Central memory CD4-positive, alpha-beta T cell (primary cell): ENCODE measurements at places on chromosomes 11 and 22.

DNA sequence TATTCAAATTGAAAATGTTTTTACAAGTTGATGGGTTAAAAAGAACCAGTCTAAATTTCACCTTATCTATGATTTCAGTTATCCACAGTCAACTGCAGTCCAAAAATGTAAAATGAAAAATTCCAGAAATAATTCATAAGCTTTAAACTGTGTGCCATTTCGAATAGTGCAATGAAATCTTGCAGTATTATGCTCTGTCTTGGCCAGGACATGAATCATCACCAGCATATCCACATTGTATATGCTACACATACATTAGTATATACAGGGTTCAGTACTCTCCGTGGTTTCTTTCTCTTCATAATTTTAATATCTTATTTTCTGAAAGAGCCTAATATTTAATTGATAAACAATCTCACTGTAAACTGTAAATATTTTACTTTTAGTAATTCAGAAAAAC lies 45.9 kb downstream of the ARHGAP32 start:
- no peak for DNase-seq

DNA sequence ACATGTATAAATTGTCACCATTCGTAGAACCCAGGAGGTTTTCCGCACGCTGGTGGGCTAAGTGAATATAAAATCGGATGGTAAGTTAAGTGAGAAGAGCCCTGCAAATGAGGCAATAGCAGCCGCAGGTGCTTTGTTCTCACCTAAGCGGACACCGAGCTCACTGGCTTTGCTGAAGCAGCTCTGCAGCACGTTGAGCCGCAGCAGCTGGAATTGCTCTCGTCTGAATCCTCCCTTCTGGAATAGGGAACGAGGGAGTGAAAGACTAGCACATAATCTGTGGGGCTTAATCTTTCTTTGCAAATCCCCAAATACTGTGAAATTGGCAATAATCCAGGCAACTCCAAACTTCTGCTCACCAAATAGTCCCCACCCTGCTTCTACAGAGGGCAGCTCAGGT lies 488.1 kb downstream of the NTM start:
- DNase-seq = no peak

DNA sequence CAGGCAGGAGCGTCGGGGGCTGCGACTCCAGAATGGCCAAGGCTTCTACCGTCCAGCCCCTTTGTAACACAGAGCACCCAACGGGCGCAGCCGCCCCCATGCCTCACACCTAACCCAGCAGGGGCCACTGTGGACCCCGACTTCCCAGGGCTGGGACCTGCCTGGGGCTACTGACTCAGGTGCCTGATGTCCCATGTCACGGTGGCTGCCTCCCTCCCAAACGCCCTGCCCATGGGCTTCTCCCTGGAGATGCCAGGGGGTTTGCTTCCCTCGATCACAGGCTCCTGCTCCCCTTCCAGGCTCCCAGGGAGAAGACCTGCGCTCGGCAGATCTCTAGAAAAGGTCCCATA lies 84.0 kb downstream of the MYEOV start:
- no peak for DNase-seq

DNA sequence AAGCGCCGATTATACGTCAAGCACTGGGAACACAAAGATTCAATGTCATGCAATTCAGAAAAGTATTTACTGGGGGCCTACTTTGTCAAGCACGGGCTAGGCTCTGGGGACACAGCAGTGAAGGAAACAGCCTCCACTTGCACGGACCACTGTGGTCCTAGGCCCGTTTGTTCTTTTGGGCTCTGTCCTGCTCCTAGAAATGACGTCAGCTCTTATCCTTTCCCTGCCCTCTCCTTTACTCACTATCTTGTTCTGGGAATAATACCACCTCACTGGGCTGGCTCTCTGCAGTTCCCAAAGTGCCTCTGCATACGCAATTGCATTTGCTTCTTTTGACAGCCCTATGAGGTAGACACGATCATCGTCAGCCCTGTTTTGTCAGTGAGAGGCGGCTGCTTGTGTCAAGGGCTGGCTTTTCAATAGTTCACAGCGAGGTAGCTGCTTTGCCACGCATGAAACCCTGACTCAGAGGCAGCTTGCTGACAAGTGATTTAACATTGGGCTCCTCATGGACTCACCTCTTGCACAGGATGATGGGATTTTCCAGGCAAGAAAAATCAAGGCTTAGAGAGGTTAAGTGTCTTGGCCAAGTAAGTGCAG lies 22.9 kb upstream of the IGSF22 start:
- DNase-seq = no peak

DNA sequence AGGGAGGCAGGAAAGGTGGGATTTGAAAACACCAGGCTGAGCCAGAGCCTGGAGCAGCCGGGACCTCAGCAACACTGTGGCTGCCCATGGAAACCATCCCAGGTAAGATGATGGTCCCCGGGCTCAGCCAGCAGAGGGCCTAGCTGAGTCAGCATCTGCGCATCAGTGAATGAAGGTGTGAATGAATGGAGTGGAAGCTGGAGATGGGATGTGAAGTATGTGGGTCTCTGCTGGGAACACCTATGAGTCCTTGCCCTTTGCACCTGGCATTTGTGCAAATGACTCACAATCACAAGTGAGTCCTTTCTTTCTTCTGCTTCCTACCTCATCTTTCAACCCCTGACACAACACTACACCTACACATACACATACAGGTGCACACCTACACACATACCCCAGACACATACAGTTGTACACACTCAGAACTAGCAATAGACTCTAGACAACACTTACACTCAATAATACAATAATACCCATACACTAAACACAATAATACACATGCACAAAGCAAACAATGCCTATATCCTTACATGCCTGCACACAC lies 62.8 kb upstream of the PRDM11 start:
- no peak for DNase-seq

DNA sequence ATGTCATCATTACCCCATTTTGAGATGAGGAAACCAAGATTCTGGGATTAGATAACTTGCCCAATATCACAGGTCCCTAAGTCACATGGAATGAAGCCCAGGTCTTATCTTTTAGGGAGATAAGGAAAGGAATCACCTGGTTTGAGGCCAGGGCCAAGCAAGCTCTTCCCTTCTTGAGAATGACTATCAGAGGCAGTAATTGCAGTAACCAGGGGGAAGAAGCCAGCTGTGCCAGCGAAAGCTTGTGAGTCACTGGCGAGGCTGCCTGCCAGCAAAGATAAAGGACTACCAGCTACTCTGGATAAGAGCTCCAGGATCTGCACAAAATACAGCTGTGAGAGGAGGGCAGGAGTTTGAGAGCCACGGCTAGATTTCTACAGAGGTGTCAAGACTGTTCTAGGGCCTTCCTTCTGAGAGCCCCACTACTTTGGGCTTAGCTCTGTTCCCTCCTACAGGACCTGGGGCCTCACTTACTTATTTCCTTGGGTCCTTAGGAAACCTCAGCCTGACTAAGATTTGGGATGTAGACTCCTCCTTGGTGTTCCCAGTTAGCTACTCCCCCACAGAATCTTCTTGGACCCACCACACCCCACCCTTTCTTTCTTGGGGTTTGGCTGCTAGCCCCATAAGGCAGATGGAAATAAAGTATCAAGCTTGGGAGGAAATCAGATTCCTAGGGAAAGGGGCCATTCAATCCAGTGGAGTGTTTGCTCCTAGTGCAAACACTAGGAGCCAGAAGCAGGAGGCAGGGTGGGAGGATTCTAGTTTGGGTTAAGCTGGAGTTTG lies 9.7 kb upstream of the CCKBR start:
- no peak for DNase-seq

- DNase-seq = no peak
These were observed 612.5 kb upstream of the LUZP2 start for GRCh38 chr11:23884341-23884740.

DNA sequence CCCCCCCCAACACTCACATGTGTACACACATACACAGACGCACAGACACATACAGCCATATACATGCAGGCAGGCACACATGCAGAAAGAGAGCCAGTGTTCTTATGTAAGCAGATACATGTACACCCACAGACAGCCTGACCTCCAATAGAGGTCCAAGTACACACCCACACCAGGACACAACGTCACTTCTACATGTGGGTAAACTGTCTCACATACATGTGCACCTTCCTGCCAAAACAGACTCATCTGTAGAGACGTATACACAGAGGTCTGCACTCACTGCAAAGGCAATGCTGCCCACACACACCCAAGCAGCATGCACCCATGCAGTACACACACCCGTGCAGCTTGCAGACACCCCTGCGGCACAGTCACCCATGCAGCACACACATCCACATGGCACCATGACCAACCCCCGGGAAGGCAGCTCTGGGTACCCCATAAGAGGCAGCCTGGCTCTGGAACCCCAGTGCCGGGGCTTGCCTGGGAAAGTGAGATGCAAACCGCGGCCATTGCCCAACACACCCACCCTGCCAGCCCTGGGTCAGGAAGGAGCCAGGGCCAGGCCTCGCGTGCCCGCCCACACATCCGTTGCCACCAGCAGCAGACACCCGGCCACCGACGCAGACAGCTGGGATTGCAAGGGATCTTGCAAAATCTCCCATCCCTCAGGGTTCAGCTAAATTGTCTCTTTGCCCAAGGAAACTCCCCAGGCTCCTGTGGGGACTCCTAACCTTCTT lies 10.1 kb downstream of the CASTOR1 start:
- DNase-seq = no peak

DNA sequence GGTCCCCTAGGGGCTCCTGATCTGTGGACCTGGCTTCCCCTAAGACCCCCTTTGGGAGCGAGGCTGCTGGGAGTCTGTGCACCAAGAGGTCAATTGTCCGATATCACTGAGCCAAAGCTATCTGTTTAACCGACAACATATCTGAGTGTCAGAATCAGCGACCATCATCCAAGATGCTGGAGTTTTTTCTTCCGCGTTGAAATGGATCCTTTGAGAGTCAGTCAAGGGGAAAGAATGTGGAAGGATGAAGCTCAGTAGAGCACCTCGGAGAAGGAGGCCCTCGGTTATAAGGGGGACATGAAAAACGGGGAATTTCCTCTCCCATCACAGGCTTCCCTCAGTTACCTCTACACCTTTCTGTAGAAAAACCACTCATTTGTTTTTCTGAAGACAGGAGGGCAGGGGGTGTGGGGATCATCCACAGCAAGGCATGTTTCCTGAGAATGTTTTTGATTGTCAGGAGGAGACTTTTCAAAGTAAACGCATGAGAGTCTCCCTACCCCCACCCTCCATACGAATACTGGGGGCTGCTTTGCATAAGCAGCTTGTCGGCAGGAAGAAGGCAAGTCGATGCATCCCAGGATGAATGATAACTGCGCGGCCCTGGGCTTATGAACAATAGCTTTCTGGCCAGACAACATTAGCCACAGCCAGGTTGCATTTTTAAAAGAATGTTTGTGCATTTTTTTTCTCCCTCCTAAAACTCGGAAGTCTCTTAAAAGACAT lies 37.7 kb upstream of the CCND1 start:
- no peak for DNase-seq

DNA sequence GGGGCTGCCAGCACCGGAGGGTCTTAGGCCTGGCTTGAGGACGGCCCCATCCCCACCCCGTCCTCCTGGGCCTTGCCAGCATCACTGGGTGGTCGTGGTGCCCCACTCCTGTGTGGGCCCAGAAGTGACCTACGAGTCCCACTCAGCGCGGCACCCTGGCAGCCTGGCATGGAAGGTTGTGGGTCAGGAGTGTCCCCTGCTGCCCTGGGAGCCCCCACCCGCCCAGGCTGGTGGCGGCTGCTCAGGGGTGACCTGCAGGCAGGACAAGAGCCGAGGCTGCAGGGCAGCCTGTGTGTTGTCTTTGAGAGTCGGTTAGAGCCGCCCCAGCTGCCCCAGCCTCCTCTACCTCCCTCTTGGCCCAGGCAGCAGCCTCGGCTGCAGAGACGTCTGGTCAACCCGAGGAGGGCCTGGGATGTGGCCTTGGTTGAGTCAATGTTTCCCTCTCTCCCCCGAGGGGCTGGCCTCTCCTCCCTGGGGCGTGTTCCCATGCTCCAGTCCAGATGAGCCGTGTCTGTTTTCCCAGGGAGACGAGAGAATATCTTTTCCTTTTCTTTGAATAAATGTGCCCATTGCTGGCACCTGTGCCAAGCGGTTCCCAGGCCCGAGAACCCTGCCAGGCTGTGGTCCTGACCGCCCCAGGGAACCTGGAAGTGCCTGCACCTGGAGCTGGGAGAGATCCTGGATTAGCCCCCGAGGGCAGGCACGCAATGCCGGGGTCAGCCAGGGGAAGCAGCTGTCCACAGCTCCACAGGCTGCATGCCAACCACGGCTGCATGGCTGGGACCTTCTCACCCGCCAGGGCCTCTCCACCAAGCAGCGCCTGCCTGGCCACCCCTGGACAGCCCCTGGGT lies 35.7 kb upstream of the MUC5AC start:
- no peak for DNase-seq

DNA sequence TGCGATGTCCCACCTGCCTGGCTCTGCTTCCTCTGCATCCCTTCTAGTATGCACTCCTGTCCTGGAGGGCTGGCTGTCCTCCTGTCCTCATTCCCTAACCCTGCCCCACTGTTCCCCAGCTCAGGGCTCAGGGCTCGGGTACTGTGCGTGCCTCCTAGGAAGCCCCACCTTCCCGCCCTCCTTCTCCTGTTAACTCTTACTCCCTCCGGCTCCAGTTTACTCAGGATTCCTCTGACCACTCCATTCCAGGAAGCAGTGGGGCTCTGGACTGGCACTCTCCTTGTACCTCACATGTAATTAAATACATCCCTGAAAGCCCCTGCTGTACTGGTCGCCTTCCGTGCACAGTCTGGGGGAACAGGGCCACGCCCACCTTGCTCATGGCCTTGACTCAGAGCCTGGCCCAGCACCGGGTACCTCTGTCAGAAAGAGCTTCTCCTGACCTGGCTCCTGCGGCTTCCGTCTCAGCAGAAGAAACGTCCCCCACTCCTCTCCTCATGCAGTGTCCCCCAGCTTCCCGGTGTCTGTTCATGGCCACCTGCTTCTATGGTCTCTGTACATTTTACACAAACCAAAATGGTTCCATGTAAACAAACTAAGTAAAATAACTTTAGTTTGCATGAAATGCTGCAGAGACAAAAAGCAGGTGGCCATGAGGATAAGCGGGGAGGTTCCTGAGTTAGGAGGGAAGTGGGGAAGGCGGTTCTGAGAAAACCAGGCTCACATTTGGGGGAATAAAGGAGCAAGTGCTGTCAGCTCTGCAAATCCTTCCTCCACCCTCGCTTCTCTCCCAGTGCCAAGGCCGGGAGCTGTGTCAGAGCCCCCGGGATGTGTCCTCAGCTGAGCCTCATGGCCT lies 445.9 kb downstream of the BRD1 start:
- no peak for DNase-seq

DNA sequence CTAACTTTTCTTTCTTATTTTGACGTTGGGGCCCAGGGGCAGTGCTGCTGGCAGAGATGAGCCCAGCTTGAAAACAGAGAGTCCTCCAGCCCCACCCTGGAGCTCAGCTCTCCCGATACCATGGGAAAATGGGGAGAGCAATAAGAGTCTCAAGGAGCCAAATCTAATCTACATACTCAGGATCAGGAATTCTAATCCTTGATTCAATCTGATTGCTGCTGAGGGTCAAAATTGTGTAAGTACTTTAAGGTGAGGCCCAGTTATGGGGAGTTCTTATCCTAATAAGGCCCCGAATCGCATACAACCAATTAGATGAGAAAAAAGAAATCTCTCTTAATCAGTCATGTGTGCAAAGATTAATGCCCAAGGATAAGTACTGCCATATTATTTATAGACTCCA lies 202.9 kb downstream of the FAM76B start:
- DNase-seq = no peak
